ENCODE measurements at places on chromosomes 16 and 17.
A peak's percentile ranks its signal among the peaks of the same experiment; 100 is the strongest.

GRCh38 chr17:28385037-28385400 lies 13.5 kb downstream of the SARM1 start:
- peak; percentile 48 for DNase-seq

GRCh38 chr17:48021934-48022333 lies 15.7 kb downstream of the COPZ2 start:
- DNase-seq, result no peak

DNA sequence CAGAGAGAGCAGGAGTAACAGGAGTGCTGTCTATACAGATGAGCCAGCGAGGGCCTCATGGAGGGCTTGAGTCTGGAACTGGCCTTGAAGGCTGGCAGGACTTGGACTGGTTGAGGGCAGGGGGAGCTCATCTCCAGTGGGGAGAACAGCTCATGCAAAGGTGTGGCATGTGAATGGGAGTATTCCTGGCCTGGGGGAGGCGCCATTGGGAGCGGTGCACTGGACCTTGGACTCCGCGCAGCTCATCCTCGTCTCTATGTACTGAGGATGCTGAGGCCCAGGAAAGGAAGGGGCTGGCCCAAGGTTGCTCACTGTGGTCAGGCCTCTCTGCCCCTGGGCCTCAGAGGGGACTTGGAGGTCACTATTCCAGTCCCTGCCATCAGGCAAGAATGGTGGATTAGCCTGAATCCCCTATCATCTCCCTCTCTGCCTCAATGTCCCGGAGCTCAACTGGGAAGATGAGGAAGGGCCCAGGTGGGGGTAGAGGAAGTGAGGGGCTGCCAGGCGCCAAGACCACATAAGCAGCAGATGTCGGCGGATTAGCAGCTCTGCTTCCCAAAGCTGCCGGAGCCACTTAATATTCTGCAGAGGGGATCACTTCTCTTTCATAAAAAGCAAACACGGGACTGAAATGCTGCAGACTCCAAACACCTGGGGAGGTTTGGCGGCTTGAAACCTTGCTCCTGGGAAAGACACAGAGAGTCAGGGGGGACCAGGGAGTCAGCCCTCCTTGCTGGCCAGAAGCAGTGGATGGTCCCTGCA lies 88.9 kb downstream of the SDK2 start:
- DNase-seq, result no peak

DNA sequence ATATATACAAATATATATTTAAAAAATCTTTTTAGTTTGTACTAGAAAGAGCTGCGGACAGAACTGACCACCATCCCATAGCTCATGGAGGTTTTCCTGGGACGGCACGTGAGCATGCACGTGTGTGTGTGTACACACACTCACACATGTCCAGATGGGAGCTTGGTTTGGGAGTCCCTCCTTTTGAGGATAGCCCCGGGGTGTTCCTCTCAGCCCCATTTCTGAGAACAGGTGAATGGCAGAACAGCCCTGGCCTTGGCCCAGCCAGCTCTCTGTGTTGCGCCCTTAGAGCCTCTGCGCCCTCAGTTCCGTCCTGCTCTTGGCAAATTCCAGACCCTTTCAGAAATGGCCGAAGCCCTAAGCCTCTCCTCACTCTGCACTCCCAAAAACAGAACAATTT lies 70.1 kb downstream of the AMFR start:
- no peak for DNase-seq

DNA sequence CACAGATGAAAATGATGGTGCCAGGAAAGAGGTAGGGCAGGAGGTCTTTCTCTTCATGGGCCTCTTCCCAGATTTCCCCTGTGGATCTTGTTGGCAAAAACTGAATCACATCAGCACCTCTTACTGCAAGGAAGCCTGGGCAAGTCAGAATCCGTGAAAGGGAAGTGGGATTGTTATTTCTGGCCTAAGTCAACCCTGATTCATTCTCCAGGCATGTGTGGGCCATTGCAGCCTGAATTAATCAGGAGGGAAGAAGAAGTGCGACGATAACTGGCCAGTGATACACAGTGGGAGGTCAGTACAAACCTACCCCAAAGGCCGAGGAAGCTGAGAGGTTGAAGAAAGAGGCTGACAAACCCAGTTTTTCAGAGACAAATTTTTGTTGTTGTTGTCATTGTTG lies 17.9 kb upstream of the NSMCE1 start:
- DNase-seq, result no peak

GRCh38 chr16:22352723-22353122 lies 21.7 kb downstream of the CDR2 start:
- no peak for DNase-seq

Measured in iPS-NIHi11 (cell line).